ENCODE measurements at places on chromosomes 16 and 17.

DNA sequence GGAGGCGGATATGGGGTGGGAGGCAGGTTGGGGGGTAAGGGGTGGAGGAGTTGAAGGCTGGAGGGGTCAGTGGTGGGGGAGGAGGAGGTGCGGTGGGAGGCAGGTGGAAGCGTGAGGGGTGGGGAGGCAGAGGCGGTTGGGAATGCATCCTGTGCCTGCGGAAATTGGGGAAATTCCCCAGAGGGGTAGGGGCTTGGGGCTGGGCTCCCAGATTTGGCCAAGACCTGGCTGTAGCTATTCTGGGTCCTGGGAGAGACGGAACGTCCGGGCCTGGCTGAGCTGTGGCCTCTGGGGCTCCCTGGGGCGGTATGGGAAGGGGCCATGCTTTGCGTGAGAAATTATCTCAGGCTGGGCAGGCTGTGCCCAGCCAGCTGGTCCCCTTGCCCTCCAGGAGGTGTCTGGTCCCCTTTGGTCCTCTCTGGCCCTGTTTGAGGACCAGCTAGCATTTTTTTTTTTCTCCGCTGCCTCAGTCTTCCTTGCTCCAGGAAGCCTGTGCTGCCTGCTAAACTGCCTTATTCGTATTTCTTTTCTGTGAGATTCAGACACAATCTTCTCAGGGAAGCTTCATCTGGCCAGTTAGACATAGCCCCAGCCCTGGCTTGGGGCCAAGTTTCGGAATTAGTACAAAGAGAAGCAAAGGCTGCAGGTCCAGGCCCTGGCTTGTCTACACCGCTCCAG lies 7.3 kb upstream of the TRPV2 start:
- no peak for DNase-seq

GRCh38 chr17:41073676-41074075 lies 8.0 kb upstream of the KRTAP2-4 start:
- DNase-seq = no peak

DNA sequence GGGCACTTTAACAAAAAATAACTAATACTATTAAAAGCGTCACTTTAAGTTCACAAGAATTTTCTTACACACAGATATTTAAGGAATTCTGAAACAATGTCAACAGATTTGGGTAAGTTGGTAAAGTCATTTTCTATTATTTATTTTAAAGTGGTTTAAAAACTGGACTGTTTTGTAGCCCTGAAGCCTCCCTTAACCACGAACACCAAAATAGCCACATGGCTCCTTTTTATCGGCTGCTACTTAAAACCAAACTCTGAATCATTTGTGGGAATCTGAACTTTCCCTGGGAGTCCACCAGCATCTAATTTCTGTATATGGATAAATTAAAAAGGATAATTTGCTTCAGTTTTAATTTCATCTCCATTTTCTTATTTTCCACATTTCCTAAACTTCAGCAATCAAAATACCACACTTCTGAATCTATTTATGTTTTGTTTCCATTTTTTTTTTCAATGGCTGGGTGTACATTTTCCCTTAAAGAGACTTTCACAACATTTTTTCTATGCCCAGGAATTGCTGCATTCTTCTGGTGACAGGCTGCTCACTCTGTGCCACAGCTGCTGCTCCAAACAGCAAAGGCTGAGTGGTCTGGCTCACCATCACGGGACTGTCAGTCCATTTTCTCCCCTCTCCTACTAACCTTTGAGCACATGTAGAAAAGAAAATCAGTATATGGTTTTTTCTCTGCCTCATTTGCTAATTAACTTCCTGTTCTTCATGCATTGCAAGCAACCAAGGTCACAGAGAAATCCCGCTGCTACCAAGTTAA lies 255.5 kb upstream of the KCNJ16 start:
- DNase-seq = no peak

DNA sequence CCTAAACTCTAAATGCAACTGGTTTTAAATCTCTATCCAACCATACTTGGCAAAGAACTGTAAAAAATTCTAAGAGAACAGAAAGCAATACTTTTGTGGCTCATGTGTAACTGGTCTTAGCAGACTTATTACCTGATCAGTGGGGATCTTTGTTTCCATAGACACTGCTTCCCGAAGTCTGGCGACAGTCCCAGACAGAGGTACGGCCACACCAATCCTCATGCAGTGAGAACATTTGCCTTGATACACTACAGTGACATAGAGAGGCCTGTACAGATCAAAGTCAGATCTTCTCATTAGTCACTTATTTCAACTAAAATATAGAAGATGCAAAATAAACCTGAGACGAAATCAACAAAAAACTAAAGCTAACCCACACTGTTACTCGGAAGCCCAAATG lies 43.9 kb downstream of the USP31 start:
- DNase-seq = no peak

DNA sequence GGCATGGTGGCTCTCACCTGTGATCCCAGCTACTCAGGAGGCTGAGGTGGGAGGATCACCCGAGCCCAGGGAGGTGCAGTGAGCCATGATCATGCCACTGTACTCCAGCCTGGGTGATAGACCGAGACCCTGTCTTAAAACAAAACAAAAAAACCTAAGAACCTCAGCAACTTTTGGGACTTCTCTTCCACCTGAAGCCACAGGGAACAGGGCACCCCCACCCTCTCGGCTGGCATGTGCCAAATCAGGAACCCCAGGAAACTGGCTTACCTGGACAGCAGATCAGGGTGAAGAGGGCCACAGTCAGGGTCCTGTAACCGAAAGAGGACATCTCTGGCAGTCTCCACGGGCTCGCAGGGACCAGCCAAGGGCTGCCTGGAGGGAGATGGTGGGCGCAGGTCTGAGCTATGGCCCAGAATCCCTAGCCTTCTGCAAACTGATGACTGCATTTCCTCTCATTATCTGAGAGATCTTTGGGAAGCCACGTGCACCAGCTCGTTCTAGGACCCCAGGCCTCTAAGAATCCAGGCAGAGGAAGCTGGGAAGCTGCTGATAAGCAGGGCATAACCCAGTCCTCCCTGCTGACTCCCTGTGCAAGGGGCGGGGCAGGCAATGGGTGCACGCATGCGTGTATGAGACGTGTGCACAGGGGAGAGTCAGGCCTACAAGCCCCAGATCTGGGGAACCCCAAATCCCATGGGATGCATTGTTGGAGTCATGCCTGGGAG lies 8.4 kb downstream of the PRR29 start:
- DNase-seq = no peak

DNA sequence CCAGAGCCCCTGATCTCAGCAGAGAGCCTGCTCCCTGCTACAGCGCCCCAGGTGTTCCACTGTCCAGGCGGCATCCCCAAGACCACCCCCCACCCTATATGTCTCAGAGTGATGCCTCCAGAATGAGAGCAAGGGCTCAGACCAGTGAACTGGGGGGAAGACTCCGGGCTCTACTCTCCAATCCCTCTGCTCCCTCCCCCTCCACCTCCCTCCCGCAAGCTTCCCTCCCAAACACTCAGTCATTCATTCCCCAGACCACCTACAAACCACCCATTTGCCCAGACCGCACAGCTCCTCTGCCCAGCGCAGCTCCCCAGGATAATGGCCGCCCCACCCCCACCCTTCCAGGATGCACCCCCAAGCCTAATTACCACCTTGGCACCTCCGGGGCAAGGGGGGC lies 59.4 kb upstream of the TAC4 start:
- DNase-seq = no peak

GRCh38 chr16:9316615-9317014 lies 225.2 kb downstream of the HAPSTR1 start:
- no peak for DNase-seq

- DNase-seq = no peak
Observed at GRCh38 chr17:27494192-27495091, 38.2 kb downstream of the KSR1 start.

GRCh38 chr16:2244926-2245795 lies 6.2 kb downstream of the ECI1 start:
- DNase-seq = no peak

DNA sequence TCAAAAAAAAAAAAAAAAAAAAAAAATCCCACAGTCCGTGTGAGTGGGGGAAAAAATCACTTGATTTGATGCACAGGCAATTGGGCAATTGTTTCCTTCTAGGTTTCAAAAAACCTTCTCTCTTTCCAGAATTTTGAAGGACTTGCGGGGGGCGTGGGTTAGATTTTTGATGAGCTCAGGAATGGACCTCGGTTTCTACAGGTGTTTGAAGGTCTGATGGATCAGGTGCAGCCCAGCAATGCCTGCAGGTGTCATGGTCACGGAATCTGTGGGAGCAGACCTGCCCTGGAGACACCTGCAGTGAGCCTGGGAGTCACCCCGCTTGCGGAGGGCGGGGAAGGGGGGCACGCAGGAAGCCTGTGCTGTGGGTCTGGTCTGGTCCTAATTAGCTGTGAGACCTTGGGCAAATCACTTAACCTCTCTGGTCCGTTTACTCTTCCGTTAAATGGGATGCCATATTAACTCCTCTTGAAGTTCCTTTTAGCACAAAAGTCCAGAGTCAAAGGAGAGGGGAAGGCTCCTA lies 174.2 kb downstream of the IRF8 start:
- no peak for DNase-seq

GRCh38 chr17:17783825-17784656 lies 52.7 kb downstream of the SREBF1 start:
- DNase-seq = no peak

DNA sequence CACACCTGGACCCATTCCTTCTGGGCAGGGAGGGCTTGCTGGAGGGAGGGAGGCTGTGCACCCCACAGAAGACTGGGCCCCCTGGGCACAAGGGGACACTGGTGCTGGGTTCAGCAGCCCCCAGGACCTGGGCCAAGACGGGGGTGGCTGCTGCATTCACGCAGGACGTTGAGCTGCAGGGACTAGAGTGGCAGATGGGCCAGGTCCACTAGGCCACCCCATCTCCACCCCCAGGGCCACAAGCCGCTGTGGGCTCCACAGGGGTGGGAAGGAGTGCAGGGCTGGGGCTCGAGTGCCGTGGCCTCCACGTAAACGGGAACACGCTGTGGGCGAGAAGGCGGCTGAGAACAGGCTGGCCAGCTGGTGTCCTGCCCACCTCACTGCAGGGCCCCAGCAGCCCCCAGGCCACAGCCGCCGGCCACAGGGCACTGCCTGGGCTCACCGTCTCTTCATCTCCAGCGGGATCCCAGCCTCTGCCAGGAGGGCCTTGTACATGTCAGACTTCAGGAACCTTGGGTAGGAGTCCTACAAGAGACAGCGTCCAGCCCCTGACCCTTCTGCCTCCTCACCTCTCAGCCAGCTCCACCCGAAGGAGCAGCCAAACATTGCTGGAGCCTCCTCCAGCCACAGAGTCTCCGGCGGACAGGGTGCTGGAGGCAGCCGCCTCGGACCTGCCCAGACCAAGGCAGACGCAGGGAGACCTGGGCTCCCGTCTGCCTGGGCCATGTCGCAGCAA lies 6.5 kb downstream of the RGS11 start:
- no peak for DNase-seq

GRCh38 chr16:84896847-84897246 lies 77.1 kb downstream of the CRISPLD2 start:
- DNase-seq = no peak

- no peak for DNase-seq
Observed at GRCh38 chr17:40151414-40151963, 11.2 kb downstream of the CASC3 start.

DNA sequence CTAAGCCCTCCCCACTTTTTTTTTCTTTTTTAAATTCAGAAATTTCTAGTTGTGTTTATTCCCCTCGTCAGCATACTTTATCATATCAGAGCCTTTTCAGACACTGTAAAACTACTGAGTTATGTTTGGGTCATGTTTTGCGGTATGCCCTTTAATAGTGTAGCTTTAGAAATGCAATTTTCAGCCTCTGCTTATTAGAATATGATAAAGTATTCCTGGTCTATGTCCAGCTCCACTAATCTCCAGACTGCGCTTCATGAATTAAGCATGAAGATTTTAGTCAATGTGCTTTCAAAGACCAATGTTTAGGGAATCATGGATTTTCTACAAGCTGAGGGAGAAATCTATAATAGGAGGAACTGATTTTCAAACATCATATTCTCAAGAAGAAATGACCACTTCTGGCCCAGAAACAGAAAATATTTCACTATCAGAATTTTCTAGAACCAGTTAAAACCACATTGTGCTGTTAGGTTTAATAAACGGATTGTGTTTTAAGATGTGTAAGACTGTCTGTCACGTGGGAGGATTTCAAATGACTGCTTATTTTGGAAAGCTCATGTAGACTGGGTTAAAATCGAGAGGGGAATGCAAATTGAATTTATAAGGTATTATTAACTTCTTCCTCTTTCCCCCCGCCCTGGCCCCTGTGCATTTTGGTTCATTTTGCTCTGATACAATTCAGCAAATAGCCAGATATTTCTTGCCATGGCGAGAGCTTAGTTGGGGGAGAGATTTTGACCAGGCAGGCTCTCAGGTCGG lies 498.5 kb downstream of the WWOX start:
- DNase-seq = no peak

- DNase-seq = no peak
Observed at GRCh38 chr17:79890706-79891105, 51.5 kb upstream of the CBX4 start.

DNA sequence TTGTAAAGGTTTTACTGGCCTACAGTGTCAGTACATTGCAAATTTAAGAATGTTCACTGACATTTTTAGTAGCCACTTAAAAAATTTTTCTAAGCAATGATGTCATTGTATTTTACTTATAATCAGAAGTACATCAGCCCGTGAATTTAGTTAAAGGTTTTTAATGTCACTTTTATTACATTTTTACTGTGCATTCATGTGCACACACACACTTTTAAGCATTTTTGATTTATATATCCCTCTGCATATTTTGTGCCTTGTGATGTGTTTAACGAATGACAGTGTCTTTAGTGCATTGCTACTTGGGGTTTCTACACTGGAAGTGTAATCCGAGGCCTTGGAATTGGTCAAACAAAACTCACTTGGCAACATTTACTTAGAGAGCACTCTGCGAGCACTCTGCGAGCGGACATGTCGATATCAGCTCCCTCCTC lies 190.4 kb downstream of the WWOX start:
- DNase-seq = no peak

GRCh38 chr16:76539609-76540008 lies 262.4 kb downstream of the CNTNAP4 start:
- DNase-seq = no peak

- no peak for DNase-seq
Observed at GRCh38 chr16:85570735-85571562, 42.2 kb upstream of the GSE1 start.

- no peak for DNase-seq
Observed at GRCh38 chr16:80828495-80828894, 24.1 kb upstream of the CDYL2 start.

GRCh38 chr17:3865176-3865575 lies 19.1 kb upstream of the NCBP3 start:
- no peak for DNase-seq

DNA sequence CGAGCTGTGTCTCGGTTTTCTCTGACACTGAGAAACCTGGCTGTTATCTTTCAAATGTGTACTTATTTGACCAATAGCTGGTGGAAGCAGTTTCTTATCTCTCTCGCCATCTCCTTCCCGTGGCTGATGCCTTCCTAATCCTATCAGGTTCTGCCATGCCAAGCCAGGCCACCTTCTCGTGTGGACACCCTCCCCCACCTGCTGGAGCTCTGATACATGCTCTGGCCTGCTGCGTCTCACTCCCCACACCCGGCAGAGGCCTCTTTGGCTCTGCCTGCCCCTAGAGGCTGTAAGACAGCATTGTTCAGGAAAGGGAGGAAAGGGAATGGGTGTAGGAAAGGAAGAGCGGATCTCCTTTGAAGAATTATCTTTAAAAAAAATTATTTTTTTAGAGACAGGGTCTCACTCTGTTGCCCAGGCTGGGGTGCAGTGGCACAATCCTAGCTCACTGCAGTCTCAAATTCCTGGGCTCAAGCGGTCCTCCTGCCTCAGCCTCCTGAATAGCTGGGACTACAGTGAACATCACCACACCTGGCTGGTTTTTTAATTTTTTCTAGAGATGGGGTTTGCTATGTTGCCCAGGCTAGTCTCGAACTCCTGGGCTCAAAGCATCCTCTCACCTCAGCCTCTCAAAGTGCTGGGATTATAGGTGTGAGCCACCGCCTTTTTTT lies 7.5 kb upstream of the ARMC5 start:
- DNase-seq = no peak
